ENCODE measurements at places on chromosomes 2 and 18.

- no peak for DNase-seq
These were observed 111.0 kb downstream of the TRIB2 start for GRCh38 chr2:12827721-12828120.

- no peak for DNase-seq
These were observed 42.8 kb upstream of the SGPP2 start for GRCh38 chr2:222381566-222381965.

DNA sequence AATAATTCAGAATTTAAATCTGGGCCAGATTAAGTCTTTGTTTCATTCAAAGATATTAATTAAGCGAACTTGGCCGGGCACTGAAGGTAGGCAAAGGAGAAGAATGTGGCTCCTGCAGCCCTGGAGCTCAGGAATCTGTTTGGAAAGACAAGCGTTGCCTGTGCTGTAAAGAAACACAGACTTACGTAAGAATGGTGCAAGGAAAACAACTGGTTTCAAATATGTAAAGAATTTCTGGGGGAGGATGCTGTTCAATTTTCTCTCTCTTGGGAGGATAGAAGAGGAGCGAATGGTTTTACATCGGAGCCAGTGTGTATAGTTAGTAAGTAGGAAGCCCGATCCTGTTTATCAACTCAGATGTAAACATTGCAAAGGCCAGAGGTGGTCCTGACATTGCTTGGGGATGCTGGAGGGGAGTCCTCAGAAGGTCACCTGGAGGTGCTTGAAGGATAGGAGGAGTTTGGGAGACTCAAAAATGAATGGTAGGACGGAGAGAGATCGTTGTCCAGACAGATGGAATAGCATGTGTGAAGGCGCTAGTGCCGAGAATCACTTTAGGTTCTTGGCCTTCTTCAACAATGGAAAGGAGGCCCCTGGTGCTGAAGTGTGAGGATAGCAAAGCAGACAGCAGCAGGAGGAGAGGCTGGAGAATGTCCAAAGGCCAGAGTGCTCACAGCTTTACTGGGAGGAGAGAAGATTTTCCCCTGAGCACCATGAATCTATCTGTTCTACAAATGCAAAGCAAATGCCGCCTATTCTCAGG lies 456.1 kb downstream of the LPIN1 start:
- no peak for DNase-seq

GRCh38 chr2:14516844-14517243 lies 115.7 kb upstream of the LRATD1 start:
- no peak for DNase-seq

GRCh38 chr2:45332567-45332966 lies 278.5 kb downstream of the SRBD1 start:
- no peak for DNase-seq

DNA sequence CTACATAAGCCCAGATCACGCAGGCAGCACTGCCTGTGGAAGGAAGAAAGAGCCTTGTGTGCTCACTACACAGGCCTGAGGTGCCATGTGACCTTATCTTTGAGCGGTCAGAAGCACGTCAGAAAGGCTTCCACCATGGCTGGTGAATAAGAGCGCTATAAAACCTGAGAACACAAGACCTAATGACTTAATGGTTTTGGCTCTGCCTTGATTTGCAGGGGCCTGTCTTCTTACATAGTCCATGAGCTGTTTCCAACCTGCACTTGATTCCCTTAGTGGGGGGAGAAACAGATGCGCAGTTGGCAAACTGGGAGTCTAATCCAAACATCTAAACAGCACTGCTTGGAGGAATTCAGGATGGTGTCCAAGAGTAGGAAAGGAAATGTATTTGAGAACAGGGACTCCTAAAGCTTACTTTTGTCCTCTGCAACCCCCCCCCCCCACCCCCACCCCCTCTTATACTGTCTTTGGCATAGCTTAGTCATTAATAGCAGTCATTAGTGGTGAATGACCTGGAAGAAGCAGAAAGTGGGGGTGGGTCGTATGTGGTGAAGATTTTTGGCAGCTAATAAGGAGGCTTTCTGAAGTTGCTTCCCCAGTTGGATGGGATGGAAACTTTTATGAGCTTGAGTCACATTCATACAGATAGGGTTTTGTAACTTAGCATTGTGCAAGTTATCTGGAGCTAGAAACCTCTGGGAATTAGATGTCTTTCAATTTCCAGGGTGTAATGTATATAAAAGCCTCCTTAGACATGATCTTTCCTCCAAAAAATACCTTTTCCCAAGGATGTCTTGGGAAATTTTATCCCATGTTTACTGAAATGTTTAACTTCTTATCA lies 454.1 kb downstream of the MEIS1 start:
- DNase-seq = no peak

- no peak for DNase-seq
These were observed 28.9 kb downstream of the TCF23 start for GRCh38 chr2:27177441-27178351.

GRCh38 chr2:109554758-109555157 lies 59.0 kb downstream of the SEPTIN10 start:
- no peak for DNase-seq

- DNase-seq = no peak
These were observed 123.5 kb upstream of the EML6 start for GRCh38 chr2:54599914-54600313.

- DNase-seq = no peak
These were observed 11.8 kb upstream of the TWSG1 start for GRCh38 chr18:9322744-9323143.

DNA sequence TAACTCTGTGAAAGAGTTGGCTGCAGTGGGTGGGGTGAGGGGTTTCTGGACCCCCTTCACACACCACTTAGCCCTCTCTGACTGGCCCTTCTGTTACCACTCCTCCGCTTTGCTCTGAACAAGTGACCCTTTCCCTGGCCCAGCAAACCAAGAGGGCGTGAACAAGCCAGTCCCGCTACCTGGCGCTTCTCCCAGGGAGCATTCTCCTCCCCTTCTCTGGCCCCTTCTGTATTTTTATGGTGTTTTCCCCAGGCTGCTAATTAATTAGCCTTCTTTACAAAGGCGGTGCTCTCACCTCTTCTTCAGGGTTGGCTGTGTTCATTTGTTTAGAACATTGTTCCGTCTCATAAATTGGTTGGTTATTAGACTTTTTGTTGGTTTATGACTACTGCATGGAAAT lies 180.1 kb downstream of the MGAT5 start:
- DNase-seq = no peak

DNA sequence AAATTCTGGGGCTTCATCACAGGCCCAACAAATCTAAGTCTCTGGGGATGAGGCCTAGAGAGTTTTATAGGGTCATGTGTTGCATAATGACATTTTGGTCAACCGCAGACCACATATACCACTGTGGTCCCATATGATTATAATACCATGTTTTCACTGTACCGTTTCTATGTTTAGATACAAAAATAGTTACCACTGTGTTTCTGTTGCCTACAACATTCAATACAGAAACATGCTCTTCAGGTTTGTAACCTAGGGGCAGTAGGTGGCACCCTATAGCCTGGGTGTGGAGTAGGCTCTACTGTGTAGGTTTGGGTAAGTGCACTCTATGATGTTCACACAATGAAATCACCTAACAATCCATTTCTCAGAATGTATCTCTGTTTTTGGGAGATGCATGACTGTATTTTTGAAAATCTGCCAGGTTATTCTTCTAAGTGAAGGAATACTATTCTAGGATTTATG lies 485.2 kb downstream of the PTPRM start:
- peak; percentile 26 for DNase-seq

DNA sequence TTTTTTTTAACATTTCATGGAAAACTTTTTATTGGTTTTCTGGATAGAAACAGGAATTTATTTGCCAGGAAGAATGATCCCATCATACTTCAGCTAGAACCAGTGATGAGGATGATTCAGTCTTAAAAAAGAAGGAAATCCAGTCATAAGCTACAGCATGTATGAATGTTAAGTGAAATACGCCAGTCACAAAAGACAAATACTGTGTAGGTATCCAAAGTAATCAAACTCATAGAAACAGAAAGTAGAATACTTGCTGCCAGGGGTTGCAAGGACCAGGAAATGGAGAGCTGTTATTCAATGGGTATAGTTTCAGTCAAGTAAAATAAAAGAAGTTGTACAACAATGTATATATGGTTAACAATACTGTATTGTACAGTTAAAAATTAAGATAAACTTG lies 21.3 kb downstream of the PSME4 start:
- DNase-seq = no peak

DNA sequence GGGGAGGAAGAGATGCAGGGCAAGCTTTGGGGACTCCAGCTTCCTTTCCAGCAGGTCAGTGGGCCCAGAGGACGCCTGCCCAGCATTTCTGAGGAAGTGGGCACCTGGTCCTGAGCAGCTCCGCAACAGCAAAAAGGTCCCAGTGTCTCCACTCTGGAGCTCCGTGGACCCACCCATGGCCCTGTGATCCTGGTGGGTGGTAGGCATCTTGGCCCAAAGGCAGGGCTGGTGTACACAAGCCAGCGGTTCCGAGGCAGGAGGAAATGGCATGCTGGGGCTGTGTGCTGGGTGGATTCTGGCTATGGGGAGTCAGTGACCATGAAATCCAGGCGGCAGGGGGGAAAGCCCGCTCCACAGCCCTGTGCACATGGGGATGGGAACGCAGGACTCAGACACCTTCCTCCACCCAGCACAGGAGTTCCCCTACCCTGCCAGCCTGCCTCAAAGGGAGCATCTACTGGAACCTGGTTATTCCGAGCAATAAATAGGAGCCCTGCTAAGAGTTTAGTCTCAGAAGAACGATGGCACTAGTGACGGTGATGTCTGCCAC lies 206.0 kb downstream of the GLI2 start:
- DNase-seq = no peak

DNA sequence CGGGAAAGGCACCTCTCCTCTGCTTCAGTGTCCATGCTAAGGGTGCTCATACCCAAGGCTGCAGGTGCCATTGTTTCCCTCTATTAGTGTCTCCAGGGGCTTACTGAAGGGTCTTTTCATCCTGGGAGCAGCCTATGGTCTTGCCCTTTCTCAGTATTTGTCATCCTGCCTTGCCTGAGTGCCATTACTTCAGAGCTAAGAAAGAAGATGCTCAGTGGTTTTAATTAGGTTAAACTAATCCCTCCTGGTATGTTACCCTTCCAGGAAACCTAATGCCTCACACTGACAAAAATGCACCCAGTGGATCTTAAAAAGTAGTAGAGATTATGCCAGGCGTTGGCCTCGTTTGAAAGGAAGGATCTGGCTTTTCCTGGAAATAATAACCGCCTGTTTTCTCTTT lies 151.4 kb downstream of the LRRTM1 start:
- DNase-seq = no peak

GRCh38 chr2:152682663-152683062 lies 34.6 kb downstream of the PRPF40A start:
- DNase-seq = no peak

- DNase-seq = no peak
These were observed 270.9 kb downstream of the TWIST2 start for GRCh38 chr2:239118675-239119211.

- DNase-seq = no peak
These were observed 62.3 kb downstream of the ITGA6 start for GRCh38 chr2:172489681-172490080.

DNA sequence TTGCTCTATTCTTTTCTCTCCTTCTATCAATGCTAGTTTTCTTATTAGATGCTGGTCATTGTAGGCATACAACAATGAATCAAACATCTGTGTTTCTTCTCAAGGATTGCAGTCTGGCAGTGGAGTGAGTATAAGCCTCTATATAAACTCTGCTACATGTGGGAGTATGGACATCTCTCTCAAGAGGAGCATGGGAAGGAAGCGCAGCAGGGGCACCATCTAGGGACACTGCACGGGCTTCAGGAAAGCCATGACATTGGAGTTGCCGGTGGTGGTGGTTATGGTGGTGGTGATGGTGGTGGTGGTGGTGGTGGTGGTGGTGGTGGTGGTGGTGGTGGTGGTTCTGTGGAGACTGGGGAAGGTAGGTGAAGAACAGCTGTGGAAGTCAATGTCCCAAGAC lies 462.6 kb downstream of the RNF144A start:
- DNase-seq = no peak

DNA sequence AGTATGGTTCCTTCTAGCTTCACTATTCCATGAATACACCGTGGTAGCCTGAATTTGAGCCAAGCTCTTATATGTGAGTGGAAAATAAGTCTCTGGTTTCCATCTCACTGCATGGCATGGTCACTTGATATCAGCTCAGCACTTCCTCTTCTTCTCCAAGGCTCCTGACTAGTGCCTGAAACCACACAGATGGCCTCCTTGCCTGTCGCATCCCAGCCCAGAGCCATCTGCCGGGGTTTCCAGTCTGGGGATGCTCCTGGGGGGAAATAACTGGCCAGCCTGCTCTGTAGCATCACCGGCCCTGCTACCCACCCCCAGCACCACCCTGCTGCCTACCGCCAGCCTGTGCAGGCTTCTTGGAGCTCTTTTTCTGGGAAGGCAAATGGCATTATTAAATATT lies 7.7 kb upstream of the MARCHF4 start:
- peak; percentile 76 for DNase-seq

DNA sequence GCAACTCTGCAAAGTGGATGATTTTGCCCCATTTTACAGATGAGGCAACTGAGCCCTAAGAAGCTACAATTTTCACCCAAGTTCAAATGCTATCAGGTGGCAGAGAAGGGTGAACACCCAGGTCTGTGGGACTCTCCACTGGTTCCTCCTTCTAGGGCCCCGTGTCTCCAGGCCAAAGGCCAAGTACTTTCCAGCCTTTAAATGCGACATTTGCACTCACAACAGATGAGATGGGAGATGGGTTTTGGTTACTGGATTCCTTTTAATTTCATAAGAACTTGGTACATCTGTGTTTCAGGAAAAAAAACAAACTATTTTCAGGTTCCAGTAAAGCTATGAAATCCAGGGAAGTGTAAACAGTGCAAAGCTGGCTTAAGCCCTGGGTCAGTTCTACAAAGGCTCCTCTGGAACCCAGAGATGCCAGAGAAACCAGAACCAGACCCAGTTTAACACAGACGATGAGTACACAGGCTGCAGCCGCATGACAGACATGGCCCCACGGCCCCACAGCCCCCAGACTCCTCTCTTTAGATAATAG lies 361.7 kb downstream of the ANAPC1 start:
- DNase-seq = no peak

DNA sequence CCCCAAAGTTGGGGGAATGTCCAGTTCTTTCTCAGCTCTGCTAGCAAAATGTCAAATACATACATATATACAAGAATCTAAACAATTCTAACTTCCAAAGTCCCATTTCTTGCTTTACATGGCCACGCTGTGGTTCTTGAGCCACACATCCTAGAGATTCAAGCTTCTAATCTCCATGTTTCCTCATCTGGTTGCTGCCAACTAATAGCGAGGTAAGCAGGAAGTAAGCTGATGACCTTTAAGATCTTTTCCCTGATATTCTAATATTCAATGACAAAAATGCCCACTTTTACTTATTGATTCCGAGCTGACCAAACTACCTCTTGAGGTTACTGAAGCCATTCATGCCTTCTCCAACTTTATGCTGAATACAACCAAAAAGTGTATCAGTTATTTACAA lies 3.3 kb downstream of the VPS54 start:
- DNase-seq = no peak

- no peak for DNase-seq
These were observed 12.7 kb upstream of the DUSP2 start for GRCh38 chr2:96157649-96158553.

- no peak for DNase-seq
These were observed 17.4 kb downstream of the CASP10 start for GRCh38 chr2:201200345-201200744.

GRCh38 chr2:64319896-64320295 lies 134.1 kb upstream of the LGALSL start:
- no peak for DNase-seq

GRCh38 chr18:58338961-58339592 lies 289.8 kb downstream of the ALPK2 start:
- DNase-seq = no peak

- DNase-seq = no peak
These were observed 40.2 kb downstream of the THNSL2 start for GRCh38 chr2:88210132-88211002.

All from NCI-H2171 treated with DMSO at 0.1 percent for 48 hours (cell line).